ENCODE measurements at places on chromosomes 7 and 10.

DNA sequence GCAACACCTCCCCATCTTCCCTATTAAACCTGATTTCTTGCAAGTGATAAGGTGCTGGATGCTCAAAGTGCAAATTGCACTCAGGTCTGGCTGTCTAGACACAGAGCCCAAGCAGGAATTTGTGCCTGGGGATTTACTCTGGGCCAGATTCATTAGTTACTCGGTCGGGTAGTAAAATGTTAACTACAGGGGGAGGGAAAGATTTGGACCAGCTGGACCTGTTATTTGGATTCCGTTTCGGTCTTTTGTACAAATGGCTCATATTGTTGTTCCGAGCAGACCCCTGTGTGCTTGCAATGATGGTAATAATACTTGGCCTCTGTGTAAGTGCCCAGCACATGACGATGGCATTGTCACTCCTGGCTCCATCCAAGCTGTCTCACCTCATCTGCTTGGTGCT is 609.6 kb downstream of the KCNMA1 start:
- DNase-seq, result no peak

GRCh38 chr10:93820434-93820833 is 62.7 kb downstream of the LGI1 start:
- DNase-seq, result no peak

GRCh38 chr10:125086691-125087090 is 73.7 kb downstream of the CTBP2 start:
- DNase-seq, result no peak

DNA sequence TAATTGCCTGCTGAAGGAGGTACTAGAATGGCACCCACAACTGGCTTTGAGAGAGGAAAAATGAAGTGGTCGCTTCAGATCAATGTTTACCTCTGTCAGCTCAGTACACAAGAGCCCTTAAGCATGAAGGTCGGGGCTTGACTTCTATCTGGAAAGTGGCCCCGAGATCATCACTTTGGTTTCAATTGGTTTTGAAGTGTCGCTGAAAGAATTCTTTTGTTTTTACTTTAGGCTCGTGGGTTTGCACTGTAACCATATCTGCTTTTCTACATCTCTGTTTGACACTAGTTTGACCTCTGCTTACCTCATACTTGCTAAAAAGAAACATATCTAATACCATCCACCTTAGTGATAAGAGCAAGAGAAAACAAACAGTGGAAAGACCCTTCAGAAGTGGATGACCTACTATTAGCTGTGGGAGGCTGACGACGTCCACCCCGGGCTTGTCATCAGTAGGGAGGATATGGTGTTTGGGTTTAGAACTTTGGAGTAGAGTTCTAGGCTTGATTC is 361.8 kb downstream of the GATA3 start:
- no peak for DNase-seq

DNA sequence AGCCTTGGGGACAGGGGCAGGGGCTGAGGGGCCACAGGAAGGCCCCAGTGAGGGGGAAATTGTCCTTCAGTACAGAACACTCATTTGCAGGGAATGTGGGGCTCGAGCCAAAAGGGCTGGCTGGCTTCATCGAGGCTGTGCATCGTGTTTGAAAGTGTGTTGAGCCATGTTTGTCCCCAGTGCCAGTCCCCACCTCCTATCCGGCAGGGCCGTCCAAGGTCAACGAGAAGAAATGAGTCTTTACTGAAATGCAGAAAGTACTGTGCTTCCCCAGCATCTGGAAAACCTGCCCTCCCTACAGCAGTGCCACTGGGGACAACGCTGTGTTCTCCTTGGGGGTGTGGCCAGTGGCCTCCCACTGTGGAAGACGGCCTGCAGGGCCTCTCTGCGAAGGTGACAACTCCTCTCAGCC is 214.1 kb downstream of the KLF6 start:
- DNase-seq, result no peak

- peak; percentile 81 for DNase-seq
Measured at GRCh38 chr10:21926949-21927348, 76.6 kb downstream of the DNAJC1 start.

- no peak for DNase-seq
Measured at GRCh38 chr7:69269806-69270205, 328.5 kb upstream of the AUTS2 start.
